ENCODE measurements at places on chromosomes 16 and 17.

DNA sequence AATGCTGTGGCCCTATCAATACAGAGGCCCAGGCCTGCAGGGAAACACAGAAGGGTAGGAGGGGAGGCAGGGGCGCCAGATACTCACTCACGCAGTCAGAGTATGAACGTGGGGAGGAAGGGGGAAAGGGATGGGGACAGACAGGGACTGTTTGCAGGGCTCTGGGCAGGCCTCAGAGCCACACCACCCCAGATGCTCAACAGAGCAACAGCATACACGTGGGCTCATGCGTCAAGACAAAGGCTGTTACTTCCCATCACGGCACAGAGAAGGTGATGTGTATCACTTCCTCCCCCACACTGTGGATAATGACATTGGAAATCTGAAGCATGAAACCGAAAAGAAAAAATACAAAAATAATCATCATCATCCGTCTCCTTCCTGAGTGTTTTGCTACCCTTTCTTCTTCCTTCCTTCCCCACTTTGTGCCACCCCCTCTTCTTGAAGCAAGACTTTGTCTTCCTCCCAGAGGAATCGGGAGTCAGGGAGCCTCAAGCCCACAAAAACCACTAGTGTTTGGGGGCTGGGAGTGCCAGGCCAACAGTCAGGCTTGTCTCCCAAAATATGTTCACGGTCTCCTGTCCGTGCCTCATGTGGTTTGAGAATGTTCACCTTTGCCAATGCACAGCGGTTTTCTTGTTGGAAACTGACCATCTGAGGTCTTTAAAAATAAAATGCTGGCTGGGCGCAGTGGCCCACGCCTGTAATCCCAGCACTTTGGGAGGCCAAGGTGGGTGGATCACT, 20.1 kb downstream of the SLC39A11 start:
- no peak overlapping the region for H3K4me3 ChIP-seq
- peaks cover 7% of the 10 kb centered on the region for H3K4me1 ChIP-seq
- no peaks in the 10 kb centered on the region for H3K36me3 ChIP-seq

GRCh38 chr16:28925386-28926228, 569 bp upstream of the RABEP2 start:
- no peaks in the 10 kb centered on the region for H3K27me3 ChIP-seq
- peak overlapping the region; percentile 57 for H3K4me3 ChIP-seq
- peak overlapping the region; percentile 91 for H3K27ac ChIP-seq
- DNase-seq, result no peak

DNA sequence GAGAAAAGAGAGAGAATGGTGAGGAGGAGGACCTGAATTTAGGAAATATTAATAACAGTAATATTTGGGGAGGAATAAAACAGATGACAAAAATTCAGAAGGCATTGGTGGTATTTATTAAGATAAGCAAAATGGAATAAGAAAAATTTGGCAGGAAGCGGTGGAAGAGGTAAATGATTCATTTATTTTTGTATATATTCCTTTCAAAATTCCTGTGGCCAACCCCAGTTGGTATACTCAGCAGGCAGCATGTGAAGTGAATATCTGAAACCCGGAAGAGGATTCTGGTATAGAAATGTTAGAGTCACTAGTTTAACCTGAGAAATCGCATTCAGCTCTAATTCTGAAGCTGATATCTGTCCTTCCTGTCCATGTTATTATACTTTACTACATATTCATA, 792.0 kb downstream of the KCNJ2 start:
- no peaks in the 10 kb centered on the region for H3K27me3 ChIP-seq
- no peak overlapping the region for H3K4me3 ChIP-seq
- no peaks in the 10 kb centered on the region for H3K36me3 ChIP-seq
- H3K4me1 ChIP-seq, result no peaks in the 10 kb centered on the region

GRCh38 chr17:57649731-57650484, 95.2 kb downstream of the CCDC182 start:
- H3K4me1 ChIP-seq, result no peaks in the 10 kb centered on the region
- no peak for DNase-seq
- no peaks in the 10 kb centered on the region for H3K27me3 ChIP-seq
- no peak overlapping the region for H3K4me3 ChIP-seq
- H3K36me3 ChIP-seq, result no peaks in the 10 kb centered on the region

- peaks cover 2% of the 10 kb centered on the region for H3K36me3 ChIP-seq
- DNase-seq, result no peak
- no peaks in the 10 kb centered on the region for H3K27me3 ChIP-seq
- H3K4me1 ChIP-seq, result no peaks in the 10 kb centered on the region
Observed at GRCh38 chr16:14205666-14206065, 134.5 kb downstream of the MRTFB start.

- H3K4me1 ChIP-seq, result no peaks in the 10 kb centered on the region
- H3K27ac ChIP-seq, result peak overlapping the region; percentile 3
- no peaks in the 10 kb centered on the region for H3K27me3 ChIP-seq
- H3K36me3 ChIP-seq, result peaks cover 44% of the 10 kb centered on the region
- DNase-seq, result no peak
Observed at GRCh38 chr16:81469710-81470535, 25.3 kb downstream of the CMIP start.

GRCh38 chr17:27665549-27665948, 34.6 kb downstream of the LGALS9 start:
- peak; percentile 7 for DNase-seq
- no peak overlapping the region for H3K4me3 ChIP-seq
- no peaks in the 10 kb centered on the region for H3K36me3 ChIP-seq
- no peak overlapping the region for H3K27ac ChIP-seq
- no peaks in the 10 kb centered on the region for H3K27me3 ChIP-seq

GRCh38 chr16:17133851-17134250, 336.9 kb downstream of the XYLT1 start:
- H3K27me3 ChIP-seq, result no peaks in the 10 kb centered on the region
- no peaks in the 10 kb centered on the region for H3K36me3 ChIP-seq
- DNase-seq, result no peak
- no peak overlapping the region for H3K27ac ChIP-seq
- no peaks in the 10 kb centered on the region for H3K4me1 ChIP-seq
- no peak overlapping the region for H3K4me3 ChIP-seq

- no peak for DNase-seq
- H3K27me3 ChIP-seq, result no peaks in the 10 kb centered on the region
- peaks cover 20% of the 10 kb centered on the region for H3K36me3 ChIP-seq
- peaks cover 72% of the 10 kb centered on the region for H3K4me1 ChIP-seq
- H3K27ac ChIP-seq, result peak overlapping the region; percentile 100
Observed at GRCh38 chr16:82631701-82632685, 5.2 kb downstream of the CDH13 start.

- H3K27me3 ChIP-seq, result no peaks in the 10 kb centered on the region
- no peak overlapping the region for H3K27ac ChIP-seq
- peaks cover 8% of the 10 kb centered on the region for H3K4me1 ChIP-seq
- DNase-seq, result no peak
- no peak overlapping the region for H3K4me3 ChIP-seq
Observed at GRCh38 chr17:39822051-39822451, 42.1 kb downstream of the IKZF3 start.

- no peak for DNase-seq
- H3K4me1 ChIP-seq, result no peaks in the 10 kb centered on the region
- H3K36me3 ChIP-seq, result no peaks in the 10 kb centered on the region
- H3K27me3 ChIP-seq, result no peaks in the 10 kb centered on the region
- H3K4me3 ChIP-seq, result no peak overlapping the region
Observed at GRCh38 chr16:24013864-24014645, 178.3 kb downstream of the PRKCB start.

GRCh38 chr16:1357906-1358566, 6.3 kb downstream of the GNPTG start:
- no peak overlapping the region for H3K4me3 ChIP-seq
- DNase-seq, result no peak
- no peaks in the 10 kb centered on the region for H3K4me1 ChIP-seq
- H3K27me3 ChIP-seq, result no peaks in the 10 kb centered on the region
- H3K27ac ChIP-seq, result no peak overlapping the region
- H3K36me3 ChIP-seq, result peaks cover 13% of the 10 kb centered on the region

- no peaks in the 10 kb centered on the region for H3K4me1 ChIP-seq
- H3K27ac ChIP-seq, result no peak overlapping the region
- no peak overlapping the region for H3K4me3 ChIP-seq
- H3K36me3 ChIP-seq, result no peaks in the 10 kb centered on the region
Observed at GRCh38 chr16:67428146-67428731, 2.7 kb upstream of the HSD11B2 start.

DNA sequence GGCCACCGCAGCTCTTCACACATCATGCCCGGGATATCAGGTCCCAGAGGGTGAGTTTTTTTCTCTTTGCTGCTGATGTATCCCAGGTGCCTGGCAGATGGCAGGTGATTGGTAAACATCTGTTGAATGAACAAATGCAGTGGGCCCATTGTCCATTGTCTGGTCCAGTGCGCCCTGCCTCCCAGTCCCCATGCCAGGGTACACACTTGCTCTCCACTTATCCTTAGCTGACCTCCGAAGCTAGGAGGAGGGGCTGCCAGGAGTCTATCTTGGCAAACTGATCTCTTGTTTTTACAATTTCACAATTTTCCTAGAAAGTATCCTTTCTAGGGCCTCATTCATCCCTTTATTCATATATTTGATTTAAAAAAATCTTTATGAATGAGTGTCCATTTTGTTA, 196.0 kb downstream of the RAB11FIP4 start:
- H3K27me3 ChIP-seq, result no peaks in the 10 kb centered on the region
- H3K27ac ChIP-seq, result no peak overlapping the region
- no peak for DNase-seq
- no peaks in the 10 kb centered on the region for H3K36me3 ChIP-seq
- peaks cover 8% of the 10 kb centered on the region for H3K4me1 ChIP-seq
- H3K4me3 ChIP-seq, result no peak overlapping the region

DNA sequence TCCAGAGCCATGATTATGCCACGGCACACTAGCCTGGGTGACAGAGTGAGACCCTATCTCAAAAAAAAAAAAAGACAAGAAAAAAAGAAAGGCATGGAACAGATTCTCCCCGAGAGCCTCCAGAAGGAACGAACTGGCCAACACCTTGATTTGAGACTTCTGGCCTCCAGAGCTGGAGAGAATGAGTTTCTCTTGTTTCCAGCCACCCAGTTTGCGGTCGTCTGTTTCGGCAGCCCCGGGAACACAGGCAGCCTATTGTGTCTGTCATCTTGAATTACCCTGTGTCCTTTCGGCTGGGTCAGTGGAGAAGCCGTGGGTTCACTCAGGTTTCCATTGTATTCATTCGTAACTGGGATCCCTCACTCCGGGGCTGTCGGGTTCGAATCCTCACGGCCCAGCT, 83.9 kb downstream of the RPA1 start:
- no peaks in the 10 kb centered on the region for H3K4me1 ChIP-seq
- DNase-seq, result no peak
- no peak overlapping the region for H3K27ac ChIP-seq
- no peaks in the 10 kb centered on the region for H3K36me3 ChIP-seq
- peaks cover 5% of the 10 kb centered on the region for H3K27me3 ChIP-seq

DNA sequence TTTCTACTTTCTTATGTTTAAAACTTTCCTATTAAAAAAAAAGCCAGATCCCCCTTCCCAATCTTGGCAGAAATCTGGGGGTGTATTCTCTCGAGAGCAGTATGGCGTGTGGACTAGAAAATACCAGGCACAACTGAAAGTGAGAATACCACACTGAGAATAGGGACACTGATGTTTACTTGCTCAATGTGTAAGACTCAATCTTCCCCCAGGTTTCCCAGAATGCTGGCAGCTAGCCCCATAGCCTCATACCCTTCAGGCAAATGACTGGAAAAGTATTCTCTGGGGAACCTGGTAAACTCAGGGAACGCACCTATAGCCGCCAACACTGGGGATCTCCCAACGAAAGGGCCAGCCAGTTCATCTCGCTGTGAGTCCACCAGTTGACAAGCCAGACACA, 15.3 kb downstream of the ZZEF1 start:
- no peak overlapping the region for H3K4me3 ChIP-seq
- DNase-seq, result no peak
- H3K4me1 ChIP-seq, result no peaks in the 10 kb centered on the region

DNA sequence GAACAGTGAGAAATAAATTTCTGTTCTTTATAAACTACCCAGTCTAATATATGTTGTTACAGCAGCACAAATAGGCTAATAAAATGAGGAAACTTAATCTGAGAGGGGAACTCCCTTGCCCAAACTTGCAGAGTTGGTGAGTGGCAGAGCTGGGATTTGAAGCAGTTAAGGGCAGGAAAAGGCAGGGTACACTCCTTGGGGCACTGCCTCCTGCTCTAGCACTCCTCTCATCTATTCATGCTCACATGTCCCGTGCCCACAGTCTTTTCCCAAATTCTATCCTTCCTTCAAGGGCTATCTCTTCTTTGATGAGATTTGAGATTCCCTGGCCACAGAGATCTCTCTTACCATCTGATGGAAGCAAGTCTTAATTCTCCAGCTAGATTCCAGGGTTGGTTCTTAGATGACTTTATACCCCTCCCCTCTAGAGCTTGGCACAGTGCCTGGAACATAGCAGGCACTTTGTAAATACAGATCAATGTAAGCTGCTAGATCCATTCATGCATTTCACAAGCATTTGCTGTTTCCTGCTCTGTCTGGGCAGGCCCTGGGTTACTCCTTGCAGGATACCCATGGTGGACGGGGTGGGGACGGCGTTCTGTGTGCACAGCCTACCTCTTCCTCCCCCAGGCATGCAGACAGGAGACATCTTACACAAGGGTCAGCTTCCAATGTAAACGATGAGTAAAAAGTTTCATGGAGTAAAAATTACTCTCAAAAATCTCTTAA, 39.2 kb upstream of the ABCC12 start:
- peaks cover 17% of the 10 kb centered on the region for H3K4me1 ChIP-seq
- H3K4me3 ChIP-seq, result no peak overlapping the region
- no peaks in the 10 kb centered on the region for H3K27me3 ChIP-seq
- peak overlapping the region; percentile 79 for H3K27ac ChIP-seq

DNA sequence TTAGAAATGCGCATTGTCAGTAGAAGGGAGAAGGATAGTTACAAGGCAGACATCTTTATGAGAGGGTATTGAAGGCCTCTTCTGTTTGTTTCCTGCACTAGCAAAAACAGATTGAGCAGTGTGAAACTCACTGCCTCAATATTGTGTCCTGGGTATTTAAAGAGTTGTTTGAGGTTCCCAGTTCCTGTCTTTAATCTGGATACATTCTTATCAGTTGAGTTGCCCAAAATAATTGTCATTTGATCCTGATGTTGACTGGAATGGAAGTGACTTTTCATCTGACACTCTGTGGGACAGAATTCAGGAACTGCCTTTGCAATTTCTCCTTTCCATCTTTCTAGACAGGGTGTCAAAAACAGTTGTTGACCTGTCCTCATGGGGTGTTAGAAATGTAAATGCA, 1.7 kb downstream of the ATP6V0A1 start:
- peaks cover 36% of the 10 kb centered on the region for H3K4me1 ChIP-seq
- peaks cover 37% of the 10 kb centered on the region for H3K36me3 ChIP-seq
- H3K27me3 ChIP-seq, result no peaks in the 10 kb centered on the region

DNA sequence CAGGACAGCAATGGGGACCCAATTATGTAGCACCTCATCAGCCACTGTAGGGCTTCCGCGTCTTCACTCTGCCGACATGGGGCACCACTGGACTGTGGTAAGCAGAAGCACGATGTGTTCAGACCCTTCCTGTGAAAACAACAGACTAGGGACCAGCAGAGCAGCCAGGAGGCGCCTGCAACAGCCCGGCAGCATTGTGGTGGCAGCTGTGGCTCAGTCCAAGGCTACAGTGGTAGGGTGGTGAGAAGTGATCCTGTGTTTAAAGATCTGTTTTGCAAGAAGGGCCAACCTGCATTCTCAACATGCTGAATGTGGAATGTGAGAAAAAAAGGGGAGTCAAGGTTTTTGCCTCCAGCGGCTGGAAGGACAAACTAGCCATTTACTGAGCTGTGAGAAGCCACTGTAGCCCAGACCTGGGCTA, 80.8 kb downstream of the GAS7 start:
- no peak overlapping the region for H3K27ac ChIP-seq
- no peak overlapping the region for H3K4me3 ChIP-seq
- H3K36me3 ChIP-seq, result no peaks in the 10 kb centered on the region
- peaks cover 30% of the 10 kb centered on the region for H3K4me1 ChIP-seq
- no peaks in the 10 kb centered on the region for H3K27me3 ChIP-seq

- H3K4me1 ChIP-seq, result peaks cover 20% of the 10 kb centered on the region
- no peaks in the 10 kb centered on the region for H3K27me3 ChIP-seq
- no peak overlapping the region for H3K4me3 ChIP-seq
Observed at GRCh38 chr16:20883554-20884239, 16.5 kb downstream of the DCUN1D3 start.

Measured in RWPE2 (cell line).